ENCODE measurements at places on chromosomes 3 and 15. TPM values are rescaled to one million over a fixed set of nuclear protein-coding genes. Genes with fewer than 3 reads are reported as not detected.

SEMA3G gene
- 1.6 TPM for total RNA-seq

FSIP1 gene
- 1.4 TPM for total RNA-seq

ZNF620 gene
- total RNA-seq = 1.3 TPM

ZDHHC23 gene
- 23.6 TPM for total RNA-seq

BLOC1S6 gene
- 52.0 TPM for total RNA-seq

PLA2G4D gene
- total RNA-seq = not detected

WNT5A gene
- total RNA-seq = 0.54 TPM

ITPKA gene
- 6.3 TPM for total RNA-seq

RASGRF1 gene
- 0.59 TPM for total RNA-seq

TRAK1 gene
- 38.4 TPM for total RNA-seq

GOLGA8G gene
- total RNA-seq = not detected

UMPS gene
- 46.0 TPM for total RNA-seq

HAUS2 gene
- 42.4 TPM for total RNA-seq

GRCh38 chr15:81491414-81492096 is 117.5 kb upstream of the TMC3 start:
- H3K36me3 ChIP-seq = no peaks in the 10 kb centered on the region
- H3K27ac ChIP-seq = no peak overlapping the region
- DNase-seq = no peak
- H3K4me3 ChIP-seq = no peak overlapping the region
- no peaks in the 10 kb centered on the region for H3K27me3 ChIP-seq

DNA sequence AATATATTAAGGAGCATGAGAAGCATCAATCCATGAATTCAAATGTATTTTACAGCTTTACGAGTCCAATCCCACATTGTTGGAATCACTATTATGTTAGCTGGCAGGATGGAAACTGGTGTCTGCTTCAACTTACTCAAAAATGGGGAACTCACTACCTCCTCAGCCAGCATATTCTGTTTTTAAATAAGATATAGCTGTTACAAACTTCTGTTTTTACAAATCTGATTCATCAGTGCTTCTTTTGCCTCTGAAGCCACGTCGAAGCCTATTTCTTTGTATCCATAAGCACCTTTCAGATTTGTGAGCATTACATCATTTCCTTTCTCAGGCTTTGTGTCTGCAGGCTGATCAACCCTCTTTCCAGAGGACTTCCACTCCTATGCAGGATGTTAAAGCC is 105.9 kb downstream of the TPRG1 start:
- H3K4me1 ChIP-seq = no peaks in the 10 kb centered on the region
- no peaks in the 10 kb centered on the region for H3K36me3 ChIP-seq
- DNase-seq = no peak
- no peak overlapping the region for H3K4me3 ChIP-seq
- H3K27me3 ChIP-seq = no peaks in the 10 kb centered on the region

DNA sequence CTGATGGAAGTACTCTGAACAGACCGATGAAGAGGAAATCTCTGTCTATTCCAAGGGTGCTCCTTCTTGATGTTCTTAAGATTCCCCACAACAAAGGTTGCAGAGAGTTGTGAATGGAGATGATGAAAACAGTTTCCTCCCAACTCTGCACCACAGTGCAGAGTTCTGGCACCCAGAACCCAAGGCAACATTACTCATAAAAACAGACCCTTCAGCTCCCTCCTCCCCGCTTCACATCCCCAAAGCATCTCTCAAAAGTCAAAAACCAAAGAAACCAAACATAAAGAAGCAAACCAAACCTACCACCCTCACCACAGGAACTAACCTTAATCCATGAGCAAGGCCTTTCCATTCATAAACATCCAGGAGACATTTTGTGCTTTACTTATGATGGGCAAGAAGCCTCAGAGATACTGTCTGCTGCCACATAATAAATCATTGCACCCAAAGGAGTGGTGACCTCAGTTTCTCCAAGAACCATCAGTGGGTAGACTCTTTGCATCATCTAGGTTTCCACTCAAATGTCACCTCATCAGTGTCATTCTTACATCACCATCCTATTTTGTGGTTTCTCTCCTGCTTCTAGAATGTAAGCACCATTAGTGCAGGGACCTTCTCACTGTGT is 13.2 kb downstream of the PCOLCE2 start:
- no peak for DNase-seq
- H3K27ac ChIP-seq = no peak overlapping the region
- no peak overlapping the region for H3K4me3 ChIP-seq

DNA sequence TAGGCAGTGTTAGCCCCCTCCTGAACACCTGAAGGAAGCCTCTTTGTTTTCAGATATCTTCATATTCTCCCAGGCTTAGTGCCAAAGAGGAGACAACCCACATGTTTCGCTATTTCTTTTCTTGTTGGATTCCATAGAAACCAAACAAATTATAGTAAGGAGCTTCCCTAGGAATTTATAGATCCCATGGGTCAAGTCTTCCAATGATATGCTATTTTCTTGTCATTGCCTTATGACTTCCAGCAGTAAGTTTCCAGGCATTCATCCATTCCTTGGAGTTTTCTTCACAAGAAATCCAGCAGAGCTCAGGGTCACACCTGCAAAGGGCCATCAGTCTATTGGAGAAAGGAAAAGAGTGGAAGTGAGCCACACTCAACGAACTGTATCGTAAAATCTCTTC is 9.9 kb upstream of the KCNMB2 start:
- no peaks in the 10 kb centered on the region for H3K27me3 ChIP-seq
- no peak for DNase-seq
- H3K27ac ChIP-seq = no peak overlapping the region
- no peaks in the 10 kb centered on the region for H3K36me3 ChIP-seq
- H3K4me1 ChIP-seq = no peaks in the 10 kb centered on the region

- no peak overlapping the region for H3K4me3 ChIP-seq
- H3K27me3 ChIP-seq = no peaks in the 10 kb centered on the region
- H3K36me3 ChIP-seq = no peaks in the 10 kb centered on the region
- no peak for DNase-seq
- no peak overlapping the region for H3K27ac ChIP-seq
Measured at GRCh38 chr3:141096981-141097380, 45.8 kb downstream of the SPSB4 start.

DNA sequence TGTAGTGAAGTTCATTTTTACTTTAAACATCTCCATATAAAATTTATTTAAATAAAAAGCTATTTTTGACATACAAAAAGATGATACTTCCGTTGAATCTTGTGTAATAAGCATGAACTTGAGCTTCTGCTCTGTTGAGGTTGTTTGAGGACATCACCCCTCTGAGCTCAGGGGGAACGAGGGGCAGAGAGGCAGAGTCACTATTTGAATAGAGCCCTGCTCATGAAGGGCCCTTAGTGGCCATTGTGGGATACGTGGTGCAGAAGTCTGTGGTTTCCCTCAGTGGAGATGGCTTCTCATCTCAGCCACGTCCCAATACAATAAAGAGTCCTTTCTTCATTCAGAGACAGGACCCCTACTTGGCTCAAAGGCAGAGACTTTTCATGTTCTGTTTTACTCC is 10.6 kb downstream of the CEMIP start:
- peaks cover 28% of the 10 kb centered on the region for H3K27me3 ChIP-seq
- no peaks in the 10 kb centered on the region for H3K36me3 ChIP-seq
- no peak for DNase-seq
- H3K4me1 ChIP-seq = no peaks in the 10 kb centered on the region
- no peak overlapping the region for H3K4me3 ChIP-seq

DNA sequence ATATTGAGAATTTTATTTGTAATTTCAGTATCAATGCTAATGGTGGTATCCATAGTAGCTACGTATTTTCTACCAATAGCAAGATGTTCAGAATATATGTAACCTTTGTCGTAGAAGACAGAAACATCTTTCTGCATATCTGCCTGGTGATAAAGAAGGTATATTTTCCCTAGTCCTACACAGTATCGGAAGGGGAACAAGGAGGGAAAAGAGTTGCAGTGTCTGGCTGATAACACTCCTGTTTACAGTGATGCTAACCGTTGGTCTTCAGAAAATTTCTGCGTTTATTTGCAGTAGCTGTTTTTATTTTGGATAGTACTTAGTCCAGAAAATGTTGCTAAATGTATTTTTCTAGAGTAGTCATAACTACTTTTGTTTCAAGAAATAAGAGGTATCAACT is 25.2 kb downstream of the TSC22D2 start:
- H3K27ac ChIP-seq = no peak overlapping the region
- H3K4me1 ChIP-seq = peaks cover 64% of the 10 kb centered on the region
- H3K4me3 ChIP-seq = no peak overlapping the region
- no peaks in the 10 kb centered on the region for H3K36me3 ChIP-seq
- no peak for DNase-seq

DNA sequence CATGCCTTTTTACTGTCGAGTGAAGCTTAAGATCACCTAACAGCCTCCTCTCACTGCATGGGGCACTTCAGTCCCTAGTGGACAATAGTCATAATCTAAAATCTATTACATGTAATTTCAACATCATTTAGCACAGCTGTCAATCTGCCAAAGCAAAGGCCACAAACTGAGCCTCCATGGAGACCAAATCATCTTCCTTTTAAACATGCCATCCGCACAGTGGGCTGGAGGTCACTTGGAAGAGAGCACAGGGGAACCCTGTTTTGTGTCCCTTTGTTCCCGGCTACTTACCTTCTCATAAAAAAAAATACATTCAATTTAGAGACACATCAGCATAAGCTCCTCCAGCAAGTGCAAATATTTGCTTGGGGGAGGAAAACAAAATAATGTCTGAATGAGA is 167.3 kb downstream of the SQOR start:
- H3K4me1 ChIP-seq = no peaks in the 10 kb centered on the region
- DNase-seq = no peak
- no peak overlapping the region for H3K27ac ChIP-seq
- H3K36me3 ChIP-seq = no peaks in the 10 kb centered on the region
- no peaks in the 10 kb centered on the region for H3K27me3 ChIP-seq

- H3K27ac ChIP-seq = no peak overlapping the region
- H3K27me3 ChIP-seq = no peaks in the 10 kb centered on the region
- no peaks in the 10 kb centered on the region for H3K36me3 ChIP-seq
- no peak overlapping the region for H3K4me3 ChIP-seq
- DNase-seq = no peak
Measured at GRCh38 chr3:101638261-101638745, 38.6 kb downstream of the ZBTB11 start.

DNA sequence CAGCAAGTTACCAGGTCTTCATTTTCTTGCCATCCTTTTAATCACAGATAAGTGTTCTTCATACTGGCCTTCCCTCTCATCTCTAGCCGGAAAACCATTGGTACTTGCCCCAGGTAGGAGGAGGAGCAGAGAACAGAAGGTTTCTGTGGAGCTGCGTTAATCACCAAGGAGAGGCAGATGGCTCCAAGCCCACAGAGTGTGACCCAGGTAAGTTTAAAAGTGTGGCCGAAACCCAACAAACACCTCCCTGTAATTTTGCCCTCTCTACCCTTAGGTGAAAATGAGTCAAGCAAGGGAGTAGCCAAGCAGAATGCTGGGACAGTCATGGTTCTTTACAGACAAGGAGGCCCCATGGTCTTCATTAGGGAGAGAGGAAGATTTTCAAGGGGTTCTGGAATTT is 37.3 kb downstream of the NFKBIZ start:
- no peaks in the 10 kb centered on the region for H3K36me3 ChIP-seq
- no peaks in the 10 kb centered on the region for H3K4me1 ChIP-seq
- H3K27me3 ChIP-seq = no peaks in the 10 kb centered on the region
- no peak overlapping the region for H3K4me3 ChIP-seq
- no peak for DNase-seq

DNA sequence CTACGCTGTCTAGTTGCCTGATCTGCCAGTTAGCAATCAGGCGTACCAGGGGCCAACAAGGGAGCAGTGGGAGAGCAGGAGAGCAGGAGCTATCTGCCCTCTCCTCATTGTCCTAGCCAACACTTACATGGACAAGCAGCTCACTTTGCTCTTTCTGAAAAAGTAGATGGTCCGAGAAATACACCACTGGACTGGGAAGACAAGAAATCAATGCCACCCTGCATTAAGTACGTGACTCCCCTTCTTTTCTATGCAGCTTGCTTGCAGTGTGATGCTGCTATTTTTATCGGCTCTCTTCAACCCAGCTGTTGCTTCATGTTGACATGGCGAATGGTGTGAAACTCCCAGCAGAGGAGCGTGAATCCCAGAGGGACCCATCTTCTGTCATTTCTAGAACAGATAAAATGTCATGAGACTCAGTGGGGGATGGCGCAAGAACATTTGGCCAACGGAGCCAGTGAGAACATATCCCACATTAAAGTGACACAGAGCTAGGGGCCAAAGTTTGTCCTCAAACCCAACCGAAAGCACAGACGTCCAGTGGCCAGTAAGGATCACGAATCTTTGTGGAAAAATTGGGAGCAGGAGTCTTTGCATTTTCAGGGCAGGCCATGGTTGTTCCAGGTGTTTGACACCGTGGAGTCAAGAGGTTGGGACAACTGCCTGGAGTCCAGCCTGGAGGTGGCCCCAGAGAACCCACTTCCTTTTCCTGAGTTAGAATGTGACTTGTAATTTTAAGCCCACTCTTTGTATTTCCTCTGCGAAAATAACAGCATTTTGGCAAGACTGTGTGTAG is 53.7 kb upstream of the MEF2A start:
- H3K4me3 ChIP-seq = no peak overlapping the region
- no peaks in the 10 kb centered on the region for H3K4me1 ChIP-seq
- no peaks in the 10 kb centered on the region for H3K27me3 ChIP-seq

GRCh38 chr3:133238015-133238414 is 161.8 kb upstream of the BFSP2 start:
- no peaks in the 10 kb centered on the region for H3K36me3 ChIP-seq
- no peaks in the 10 kb centered on the region for H3K4me1 ChIP-seq
- H3K27ac ChIP-seq = no peak overlapping the region
- H3K27me3 ChIP-seq = no peaks in the 10 kb centered on the region
- no peak overlapping the region for H3K4me3 ChIP-seq
- DNase-seq = no peak

DNA sequence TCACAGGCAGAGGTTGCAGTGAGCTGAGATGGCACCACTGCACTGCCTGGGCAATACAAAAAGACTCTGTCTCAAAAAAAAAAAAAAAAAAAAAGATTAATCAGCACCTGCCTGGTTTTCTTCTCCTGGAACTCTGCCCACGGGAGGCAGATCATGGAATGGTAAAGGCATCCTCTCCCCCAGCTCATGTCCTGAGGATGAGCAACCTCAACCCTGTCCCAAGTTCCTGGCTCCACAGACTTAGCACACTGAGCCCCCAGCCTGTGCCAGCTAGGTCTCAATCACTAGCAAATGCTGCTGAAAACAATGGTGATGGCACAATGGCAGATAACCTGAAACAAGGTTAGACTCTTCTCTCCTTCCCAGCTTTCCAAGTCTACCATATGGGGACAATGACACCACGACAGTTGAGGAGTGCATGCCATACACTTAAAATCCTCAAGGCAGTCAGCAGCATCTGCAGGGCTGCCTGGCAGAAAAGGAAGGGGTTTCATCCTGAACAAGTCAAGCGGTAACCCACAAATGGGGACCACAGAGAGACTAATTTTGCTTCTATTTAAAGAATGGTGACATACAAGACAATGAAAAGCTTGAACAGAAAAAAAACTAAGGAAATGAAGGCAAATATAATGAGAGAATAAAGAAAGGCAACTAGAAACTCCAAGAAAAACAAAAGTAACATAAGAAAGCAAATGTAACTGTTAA is 4.8 kb downstream of the CLN6 start:
- H3K4me1 ChIP-seq = peaks cover 10% of the 10 kb centered on the region
- H3K36me3 ChIP-seq = no peaks in the 10 kb centered on the region
- H3K27me3 ChIP-seq = no peaks in the 10 kb centered on the region
- no peak for DNase-seq
- H3K4me3 ChIP-seq = no peak overlapping the region

- no peak for DNase-seq
- no peak overlapping the region for H3K27ac ChIP-seq
- H3K27me3 ChIP-seq = no peaks in the 10 kb centered on the region
- H3K4me1 ChIP-seq = no peaks in the 10 kb centered on the region
Measured at GRCh38 chr3:135645541-135645940, 320.0 kb upstream of the PPP2R3A start.

GRCh38 chr15:58355382-58355971 is 76.3 kb upstream of the LIPC start:
- no peak overlapping the region for H3K27ac ChIP-seq
- no peak overlapping the region for H3K4me3 ChIP-seq
- H3K27me3 ChIP-seq = no peaks in the 10 kb centered on the region
- H3K4me1 ChIP-seq = no peaks in the 10 kb centered on the region
